ENCODE measurements at places on chromosomes 2 and 18. TPM values are rescaled to one million over a fixed set of nuclear protein-coding genes. Genes with fewer than 3 reads are reported as not detected.

LYPD1 gene
- polyA plus RNA-seq, result 2.4 TPM

GRCh38 chr2:162073888-162074631 is at the start of gene DPP4:
Gene DPP4 (minus strand): TSS chr2:162074215. CDS start chr2:162073981, 234 bp downstream.
- H3K4me1 ChIP-seq, result peaks cover 51% of the 10 kb centered on the region
- H3K4me3 ChIP-seq, result peak within 1 kb of the TSS; percentile 62
- H3K27me3 ChIP-seq, result no peaks in the 10 kb centered on the region
- H3K36me3 ChIP-seq, result no peaks in the 10 kb centered on the region

HNMT gene
- 124 TPM for polyA plus RNA-seq

DNA sequence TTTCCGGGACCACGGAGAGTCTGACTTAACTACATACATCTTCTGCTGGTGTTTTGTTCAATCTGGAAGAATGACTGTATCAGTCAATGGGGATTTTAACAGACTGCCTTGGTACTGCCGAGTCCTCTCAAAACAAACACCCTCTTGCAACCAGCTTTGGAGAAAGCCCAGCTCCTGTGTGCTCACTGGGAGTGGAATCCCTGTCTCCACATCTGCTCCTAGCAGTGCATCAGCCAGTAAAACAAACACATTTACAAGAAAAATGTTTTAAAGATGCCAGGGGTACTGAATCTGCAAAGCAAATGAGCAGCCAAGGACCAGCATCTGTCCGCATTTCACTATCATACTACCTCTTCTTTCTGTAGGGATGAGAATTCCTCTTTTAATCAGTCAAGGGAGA is 23.1 kb downstream of the ICOS start:
- no peaks in the 10 kb centered on the region for H3K27me3 ChIP-seq
- H3K36me3 ChIP-seq, result no peaks in the 10 kb centered on the region

- H3K4me1 ChIP-seq, result no peaks in the 10 kb centered on the region
- no peak overlapping the region for H3K4me3 ChIP-seq
- no peaks in the 10 kb centered on the region for H3K27me3 ChIP-seq
- H3K27ac ChIP-seq, result no peak overlapping the region
- H3K36me3 ChIP-seq, result no peaks in the 10 kb centered on the region
Observed at GRCh38 chr2:171237751-171238505, 77.2 kb upstream of the TLK1 start.

GRCh38 chr18:10846657-10847407 is 302.5 kb downstream of the PIEZO2 start:
- no peaks in the 10 kb centered on the region for H3K27me3 ChIP-seq

DNA sequence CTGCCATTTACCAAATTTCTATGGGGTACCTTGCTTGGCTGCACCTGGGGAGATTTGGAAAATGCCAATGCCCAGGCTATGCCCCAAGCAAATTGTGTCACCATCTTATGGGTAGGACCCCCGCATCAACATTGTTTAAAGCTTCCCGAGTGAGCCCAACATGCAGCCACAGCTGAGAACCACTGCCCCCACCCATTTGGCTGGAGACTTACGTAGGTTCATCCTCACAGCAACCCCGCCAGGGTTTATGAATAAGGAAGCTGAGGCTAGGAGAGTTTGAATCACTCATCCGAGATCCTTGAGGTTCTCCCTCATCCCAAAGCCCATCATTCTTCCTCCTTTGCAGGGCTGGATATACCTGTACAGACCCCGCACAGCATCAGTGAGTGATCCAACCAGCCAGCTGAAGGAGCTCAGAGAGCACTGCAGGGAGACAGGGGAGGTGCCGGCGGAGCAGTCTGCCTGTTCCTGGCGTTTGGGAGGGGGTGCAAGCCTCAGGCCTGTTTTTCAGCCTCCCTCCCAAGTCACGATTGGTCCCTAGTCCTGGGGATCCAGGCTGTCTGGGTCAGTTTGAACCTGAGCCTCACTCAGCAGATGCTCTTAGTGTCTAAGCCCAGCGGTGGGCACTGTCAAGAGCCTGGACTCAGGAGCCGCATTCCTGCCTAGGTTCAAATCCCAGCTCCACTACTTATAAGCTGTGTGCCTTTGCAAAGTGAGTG is 164.9 kb downstream of the SMAD7 start:
- H3K27me3 ChIP-seq, result no peaks in the 10 kb centered on the region
- no peak overlapping the region for H3K4me3 ChIP-seq
- no peak overlapping the region for H3K27ac ChIP-seq
- peaks cover 36% of the 10 kb centered on the region for H3K4me1 ChIP-seq
- DNase-seq, result peak; percentile 40

KIF5C gene
- polyA plus RNA-seq, result 1.2 TPM

BCL2 gene
- polyA plus RNA-seq, result 9.7 TPM

DNA sequence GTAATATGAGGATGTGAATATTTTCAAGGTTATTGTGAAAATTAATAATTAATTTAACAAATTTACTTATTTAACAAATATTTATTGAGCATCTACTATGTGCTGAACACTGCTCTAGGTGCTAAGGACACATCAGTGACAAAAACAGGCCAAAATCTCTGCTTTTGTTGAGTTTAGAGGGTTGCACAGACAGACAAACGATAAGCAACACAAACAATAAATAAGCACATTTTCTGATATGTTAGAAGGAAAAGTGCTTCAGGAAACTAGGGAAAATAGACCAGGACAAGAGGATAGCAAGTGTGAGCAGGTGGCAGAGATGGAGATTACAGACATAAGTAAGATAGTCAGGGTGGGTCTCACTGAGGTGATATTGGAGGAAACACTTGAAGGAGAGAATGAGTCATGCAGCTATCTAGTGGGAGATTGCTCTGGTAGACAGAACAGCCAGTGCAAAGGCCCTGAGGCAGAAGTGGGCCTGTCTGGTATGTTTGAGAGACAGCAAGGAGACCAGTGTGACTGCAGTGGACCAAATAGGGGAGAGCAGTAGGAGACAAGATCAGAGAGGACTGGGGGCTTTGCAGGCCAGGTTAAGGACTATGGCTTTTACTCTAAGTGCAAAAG is 38.3 kb downstream of the SFXN5 start:
- H3K4me1 ChIP-seq, result no peaks in the 10 kb centered on the region
- H3K4me3 ChIP-seq, result no peak overlapping the region
- no peak overlapping the region for H3K27ac ChIP-seq
- no peak for DNase-seq
- H3K36me3 ChIP-seq, result no peaks in the 10 kb centered on the region

TNFAIP6 gene
- polyA plus RNA-seq, result 0.87 TPM

- no peak for DNase-seq
- H3K27me3 ChIP-seq, result no peaks in the 10 kb centered on the region
- H3K4me1 ChIP-seq, result no peaks in the 10 kb centered on the region
- no peak overlapping the region for H3K4me3 ChIP-seq
- H3K27ac ChIP-seq, result no peak overlapping the region
Observed at GRCh38 chr18:34911661-34912384, 129.4 kb upstream of the MAPRE2 start.

M1AP gene
- polyA plus RNA-seq, result not detected

DNA sequence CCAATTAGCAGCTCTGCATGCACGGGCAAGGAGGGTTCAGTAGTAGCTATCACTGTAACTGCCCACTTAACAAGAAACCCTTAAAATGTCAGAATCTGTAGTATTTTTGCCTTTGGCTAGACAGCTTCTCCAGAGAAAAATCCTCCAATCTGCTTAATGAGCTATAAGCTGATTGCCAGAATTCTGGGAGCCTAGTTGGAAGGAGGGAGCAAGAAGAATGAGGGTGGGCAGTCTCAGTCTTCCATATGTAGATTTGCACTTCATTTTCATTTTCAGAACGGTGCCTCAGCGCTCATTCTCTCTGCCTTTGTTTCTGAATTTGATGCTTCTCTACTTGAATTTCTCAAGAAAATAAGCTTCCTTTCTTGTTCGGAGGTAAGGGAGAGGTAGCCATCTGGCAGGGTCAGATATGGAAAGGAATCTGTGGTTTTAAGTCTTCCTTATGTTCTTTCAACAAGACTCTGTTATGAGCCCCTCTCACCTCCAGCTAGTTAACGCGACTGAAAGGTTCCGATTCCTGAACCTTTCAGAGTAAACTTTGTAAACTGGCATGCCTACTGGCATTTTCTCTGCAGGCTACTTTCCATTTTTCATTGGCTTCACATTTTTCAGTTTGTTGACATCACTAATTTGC is 53.5 kb downstream of the HNRNPLL start:
- no peak overlapping the region for H3K4me3 ChIP-seq
- no peak overlapping the region for H3K27ac ChIP-seq
- no peaks in the 10 kb centered on the region for H3K36me3 ChIP-seq

DNA sequence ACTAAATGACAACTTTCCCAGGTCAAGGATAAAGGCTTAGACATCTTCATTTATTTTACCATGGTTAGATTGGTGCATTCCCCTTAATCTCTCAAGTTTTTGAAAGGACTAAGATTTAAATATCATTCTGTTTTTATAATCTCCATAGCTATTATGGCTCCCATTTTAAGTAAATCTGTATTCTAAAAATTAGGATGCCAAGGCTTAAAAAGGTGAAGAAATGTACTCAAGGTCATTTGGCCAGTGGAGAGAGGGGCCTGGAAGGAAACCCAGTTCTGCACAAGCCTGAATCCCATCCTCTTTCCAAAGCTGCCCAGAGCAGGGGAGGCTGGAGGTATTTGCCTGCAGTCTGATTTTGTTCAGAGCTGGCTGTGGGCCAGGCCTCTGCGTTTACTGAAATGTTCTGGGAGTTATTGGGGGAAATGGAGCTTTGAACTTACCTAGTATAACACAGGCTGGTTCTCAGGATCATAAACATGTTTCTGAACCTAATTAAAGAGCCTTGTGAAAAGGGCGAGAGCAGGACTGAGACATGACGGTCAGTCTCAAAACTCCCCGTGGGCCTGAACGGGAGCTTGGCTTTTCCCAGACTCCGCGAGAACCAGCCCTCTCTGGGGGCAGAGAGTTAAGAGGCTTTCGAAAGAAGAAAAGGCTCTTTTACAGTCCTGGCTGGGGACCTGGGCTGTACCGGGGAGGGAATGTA is 85.6 kb downstream of the DDX1 start:
- H3K36me3 ChIP-seq, result no peaks in the 10 kb centered on the region
- H3K27me3 ChIP-seq, result no peaks in the 10 kb centered on the region
- DNase-seq, result no peak

DNA sequence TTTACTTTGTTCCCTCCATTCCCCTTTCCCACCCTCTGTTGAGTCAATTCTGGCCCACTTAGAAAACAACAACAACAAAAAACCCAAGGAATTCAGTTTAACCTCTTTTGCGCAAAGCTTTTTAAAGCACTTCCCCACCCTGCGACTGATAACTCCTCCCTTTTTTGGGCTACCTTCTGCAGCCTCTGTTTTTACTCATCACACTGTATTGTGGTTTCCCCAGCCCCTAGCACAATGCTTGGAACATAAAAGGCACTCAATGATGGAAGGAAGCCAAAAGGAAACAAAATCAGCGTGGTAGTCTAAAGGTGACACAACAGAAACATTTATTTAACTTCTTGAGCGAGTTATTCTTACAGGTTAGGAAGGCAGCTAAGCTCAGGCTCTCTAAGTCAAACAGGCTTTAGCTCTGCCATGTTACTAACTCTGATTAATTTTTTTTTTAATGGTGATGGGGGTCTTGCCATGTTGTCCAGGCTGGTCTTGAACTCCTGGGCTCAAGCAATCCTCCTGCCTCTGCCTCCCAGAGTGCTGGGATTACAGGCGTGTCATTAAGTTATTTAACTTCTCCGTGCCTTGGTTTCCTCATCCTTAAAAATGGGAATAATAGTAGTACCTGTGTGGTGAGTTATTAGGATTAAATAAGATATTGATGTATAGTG is 1.3 kb downstream of the CEP68 start:
- H3K27me3 ChIP-seq, result no peaks in the 10 kb centered on the region
- peak overlapping the region; percentile 95 for H3K27ac ChIP-seq
- H3K4me3 ChIP-seq, result peak overlapping the region; percentile 57
- no peaks in the 10 kb centered on the region for H3K36me3 ChIP-seq
- no peak for DNase-seq

GRCh38 chr2:850429-850828 is 100.2 kb upstream of the SNTG2 start:
- no peaks in the 10 kb centered on the region for H3K4me1 ChIP-seq
- no peaks in the 10 kb centered on the region for H3K27me3 ChIP-seq
- no peak overlapping the region for H3K4me3 ChIP-seq
- no peak for DNase-seq
- H3K27ac ChIP-seq, result no peak overlapping the region
- no peaks in the 10 kb centered on the region for H3K36me3 ChIP-seq

ANAPC1 gene
- polyA plus RNA-seq, result 8.4 TPM

CIB4 gene
- not detected for polyA plus RNA-seq

DNA sequence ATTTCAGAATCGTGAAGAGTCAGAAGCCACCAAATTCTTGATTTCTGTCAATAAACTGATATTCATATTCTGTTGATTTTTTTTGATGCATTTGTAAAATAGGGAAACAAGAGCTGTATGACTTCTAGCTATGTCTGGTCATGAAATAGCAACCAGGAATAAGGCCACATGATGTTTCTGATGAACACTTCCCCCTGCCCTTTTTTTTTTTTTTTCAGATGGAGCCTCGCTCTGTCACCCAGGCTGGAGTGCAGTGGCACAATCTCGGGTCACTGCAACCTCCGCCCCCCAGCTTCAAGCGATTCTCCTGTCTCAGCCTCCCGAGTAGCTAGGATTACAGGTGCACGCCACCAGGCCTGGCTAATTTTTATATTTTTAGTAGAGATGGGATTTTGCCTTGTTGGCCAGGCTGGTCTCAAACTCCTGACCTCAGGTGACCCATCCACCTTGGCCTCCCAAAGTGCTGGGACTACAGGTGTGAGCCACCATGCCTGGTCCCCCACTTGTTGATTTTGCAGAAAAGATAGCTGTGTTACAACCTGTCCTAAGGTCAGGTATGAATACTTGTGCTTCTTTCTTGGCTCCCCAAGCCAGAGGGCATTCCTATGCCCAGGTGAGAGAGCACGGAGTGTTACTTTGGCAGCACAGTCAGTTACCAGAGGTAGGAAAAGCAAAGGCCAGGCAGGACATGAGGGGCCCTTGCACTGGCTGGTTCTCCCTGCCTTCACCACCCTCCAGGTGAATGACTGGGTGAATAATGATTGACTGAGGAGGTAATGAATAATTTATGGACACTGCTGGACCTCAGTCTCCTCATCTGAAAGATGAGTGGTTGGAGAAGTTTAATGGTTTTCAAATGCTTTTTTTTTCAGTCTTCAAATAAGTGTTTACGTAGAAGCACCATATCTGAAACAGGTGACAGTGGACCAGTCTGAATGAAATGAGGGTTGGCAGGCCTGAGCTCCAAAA is 39.6 kb downstream of the PAX8 start:
- no peaks in the 10 kb centered on the region for H3K36me3 ChIP-seq
- peak overlapping the region; percentile 82 for H3K27ac ChIP-seq
- H3K4me1 ChIP-seq, result peaks cover 20% of the 10 kb centered on the region
- DNase-seq, result peak; percentile 61
- H3K27me3 ChIP-seq, result no peaks in the 10 kb centered on the region

- no peak overlapping the region for H3K4me3 ChIP-seq
- no peak overlapping the region for H3K27ac ChIP-seq
- H3K27me3 ChIP-seq, result no peaks in the 10 kb centered on the region
- H3K36me3 ChIP-seq, result no peaks in the 10 kb centered on the region
- no peaks in the 10 kb centered on the region for H3K4me1 ChIP-seq
Observed at GRCh38 chr18:23156134-23156533, 20.8 kb downstream of the CABLES1 start.

GRCh38 chr18:48786455-48787202 is 164.1 kb downstream of the SMAD7 start:
- H3K4me3 ChIP-seq, result no peak overlapping the region
- H3K27me3 ChIP-seq, result no peaks in the 10 kb centered on the region
- peak; percentile 61 for DNase-seq
- H3K27ac ChIP-seq, result no peak overlapping the region

- no peak overlapping the region for H3K27ac ChIP-seq
- H3K36me3 ChIP-seq, result no peaks in the 10 kb centered on the region
Observed at GRCh38 chr18:49650426-49650891, 88.6 kb downstream of the LIPG start.

NBAS gene
- 21.3 TPM for polyA plus RNA-seq

All from sigmoid colon (tissue), 7 donors.